Glomerular endothelial cell (primary cell): ENCODE measurements at places on chromosomes 5 and 9. TPM values are rescaled to one million over a fixed set of nuclear protein-coding genes. Genes with fewer than 3 reads are reported as not detected.

RCL1 gene
- 10.7 and 18.3 TPM in 2 replicates for total RNA-seq

FAM151B gene
- 1.3 and 3.8 TPM in 2 replicates for total RNA-seq

GSN gene
- 243 and 255 TPM in 2 replicates for total RNA-seq

SOX30 gene
- not detected in 2 replicates for total RNA-seq
